ENCODE measurements at places on chromosomes 3 and 15.

- no peak for DNase-seq
These were observed 13.9 kb downstream of the CDAN1 start for GRCh38 chr15:42723068-42723467.

- no peak for DNase-seq
These were observed 24.5 kb upstream of the SSR3 start for GRCh38 chr3:156579427-156579851.

- DNase-seq: no peak
These were observed 65.6 kb downstream of the TIPARP start for GRCh38 chr3:156739976-156740375.

DNA sequence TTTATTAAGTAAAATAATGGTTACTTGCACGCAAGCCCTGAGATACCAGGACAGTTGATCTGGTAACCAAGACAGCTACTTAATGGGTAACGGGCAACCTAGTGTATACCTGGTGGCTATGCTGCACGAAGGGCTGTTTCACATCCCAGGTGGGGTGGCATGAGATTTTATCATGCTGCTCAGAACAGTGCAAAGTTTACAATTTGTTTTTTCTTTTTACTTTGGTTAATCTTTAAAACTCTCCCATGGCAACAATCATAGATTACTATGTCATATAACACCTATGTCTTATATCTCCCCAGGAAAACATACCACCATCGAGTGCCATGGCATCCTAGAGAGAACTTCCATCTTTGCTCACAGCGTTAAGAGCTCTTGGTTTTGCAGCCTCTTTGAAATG is 32.2 kb upstream of the SLC28A1 start:
- DNase-seq: no peak

DNA sequence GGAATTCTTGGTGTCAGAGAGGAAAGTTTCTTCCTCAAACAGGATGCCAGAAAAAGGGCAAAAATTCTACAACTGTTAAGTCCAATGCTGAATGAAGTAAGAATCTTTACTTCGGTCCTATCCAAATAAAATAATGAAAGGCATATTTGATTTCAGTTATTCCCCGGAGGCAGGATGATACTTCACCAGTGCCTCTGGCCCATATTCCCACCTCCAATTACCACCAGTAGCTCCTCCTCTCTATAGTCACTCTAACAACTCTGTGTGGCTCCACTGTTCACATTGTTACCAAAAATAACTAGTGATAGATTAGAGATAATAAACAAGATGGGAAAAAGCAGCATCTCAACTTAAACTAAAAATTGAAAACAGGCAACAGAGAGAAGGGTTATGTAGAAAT is 20.7 kb downstream of the MAP1A start:
- DNase-seq: no peak

DNA sequence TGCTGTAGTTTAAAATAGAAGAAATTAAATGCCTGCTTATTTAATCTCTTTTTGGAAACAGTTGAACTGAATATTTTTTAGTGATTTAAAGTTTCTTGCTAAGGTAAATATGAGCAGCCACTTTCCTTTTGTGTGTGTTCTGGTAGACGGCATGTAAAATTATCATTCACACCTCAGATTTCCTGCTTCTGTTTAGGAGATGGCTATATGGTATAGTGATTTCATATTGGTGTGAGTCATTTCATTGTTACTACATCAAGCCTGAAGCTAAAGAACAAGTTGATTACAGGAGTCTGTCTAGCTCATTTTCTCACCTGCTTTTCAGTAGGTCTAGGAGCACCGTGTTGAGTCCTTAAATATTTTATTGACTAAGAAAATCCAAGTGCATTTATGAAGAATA is 2.2 kb downstream of the LRCH3 start:
- DNase-seq: peak; percentile 31

- DNase-seq: no peak
These were observed 330.3 kb upstream of the GOLIM4 start for GRCh38 chr3:168425936-168426595.

GRCh38 chr3:143597774-143598652 is 250.3 kb downstream of the SLC9A9 start:
- DNase-seq: no peak

GRCh38 chr15:101406036-101406435 is 83.5 kb downstream of the PCSK6 start:
- DNase-seq: no peak

- DNase-seq: no peak
These were observed 650 bp downstream of the PYGO1 start for GRCh38 chr15:55587321-55588069.

Data from RCC 7860 (cell line).